ENCODE measurements at places on chromosomes 7 and 10.

GRCh38 chr7:142120524-142120923, 9.0 kb downstream of the MGAM2 start:
- no peak for DNase-seq

DNA sequence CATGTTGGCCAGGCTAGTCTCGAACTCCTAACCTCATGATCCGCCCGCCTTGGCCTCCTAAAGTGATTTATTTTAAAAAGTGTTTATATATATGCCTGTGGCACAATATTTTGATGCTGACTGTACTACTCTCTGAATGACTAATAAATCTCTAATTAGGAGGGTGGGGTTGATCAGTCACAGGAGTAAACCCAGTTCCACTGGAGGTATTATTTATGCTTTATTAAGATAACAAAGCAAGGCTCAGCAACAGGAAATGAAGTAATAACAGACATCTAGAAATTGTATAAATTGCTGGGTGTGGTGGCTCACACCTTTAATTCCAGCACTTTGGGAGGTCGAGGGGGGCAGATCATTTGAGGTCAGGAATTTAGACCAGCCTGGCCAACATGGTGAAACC, 26.0 kb upstream of the MCU start:
- no peak for DNase-seq

DNA sequence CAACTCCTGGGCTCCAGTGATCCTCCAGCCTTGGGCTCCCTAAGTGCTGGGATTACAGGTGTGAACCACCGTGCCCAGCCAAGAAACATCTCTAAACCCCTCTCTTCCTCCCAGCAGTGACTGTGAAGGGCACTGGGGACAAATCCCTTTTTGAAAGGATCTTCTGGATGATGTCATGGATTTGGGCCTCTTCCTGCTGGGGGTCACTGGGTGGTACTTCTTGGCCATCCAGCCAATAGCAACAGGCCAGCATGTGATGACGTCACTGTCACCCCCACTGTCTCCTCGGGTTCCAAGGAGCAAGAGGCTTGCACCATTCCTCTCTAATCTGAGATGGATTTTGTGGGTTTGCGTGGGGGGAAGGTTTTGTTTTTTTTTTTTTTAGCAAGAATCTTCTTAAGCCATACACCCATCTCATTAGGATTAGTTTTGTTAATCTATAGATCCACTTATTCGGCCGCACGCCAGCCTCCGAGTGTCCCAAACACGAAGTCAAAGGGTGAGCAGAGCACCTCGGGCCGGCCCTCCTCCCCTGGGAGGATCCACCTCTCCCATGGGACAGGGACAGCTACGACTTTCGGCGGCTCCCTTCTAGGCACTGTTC, 29.4 kb upstream of the TNRC18 start:
- peak; percentile 49 for DNase-seq

GRCh38 chr10:5860066-5860465, 29.6 kb downstream of the ANKRD16 start:
- DNase-seq = peak; percentile 35

GRCh38 chr7:157418204-157419034, 81.6 kb downstream of the DNAJB6 start:
- no peak for DNase-seq

GRCh38 chr10:58784361-58784760, 271.7 kb downstream of the BICC1 start:
- DNase-seq = no peak

Data from suppressor macrophage treated with lipopolysaccharide for 1 hour (primary cell).